ENCODE measurements at places on chromosomes 6 and 20.

DNA sequence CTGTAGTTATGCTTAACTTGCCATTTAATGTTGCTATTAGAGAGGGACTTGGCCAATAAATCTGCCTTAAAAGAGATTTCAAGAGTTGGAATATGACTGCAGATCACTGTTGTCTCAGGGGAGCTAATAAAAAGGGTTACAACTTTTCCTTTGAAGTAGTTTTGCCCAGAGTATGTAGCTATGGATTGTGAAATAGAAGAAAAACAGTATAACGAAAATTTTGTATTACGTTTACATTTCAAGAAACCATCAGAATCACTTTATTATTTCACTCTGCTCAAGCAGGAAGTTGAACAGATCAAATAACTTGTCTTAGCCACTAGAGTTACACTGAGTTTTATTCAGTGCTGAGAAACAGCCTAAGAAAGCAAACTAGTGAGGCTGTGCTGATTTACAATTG lies 3.0 kb upstream of the ZSCAN26 start:
- DNase-seq: no peak

DNA sequence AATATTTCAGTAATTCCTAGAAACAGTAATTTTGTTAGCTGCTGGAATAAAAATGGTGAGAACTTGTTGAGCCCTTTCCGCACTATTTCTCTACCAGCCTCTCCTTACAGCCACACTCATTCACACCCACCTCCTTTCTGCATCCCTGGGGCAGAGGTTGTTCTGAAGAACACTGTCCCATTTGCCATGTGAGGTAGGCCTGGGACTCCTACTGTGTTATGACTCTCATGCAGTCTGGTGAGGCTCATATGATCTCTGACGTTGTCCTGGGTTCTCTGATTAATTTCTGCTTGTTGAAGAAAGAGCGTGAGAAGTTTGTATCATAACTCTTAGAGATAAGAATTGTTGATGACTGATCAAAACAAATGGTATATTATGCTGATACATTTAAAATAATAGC lies 4.1 kb upstream of the KCNQ5 start:
- no peak for DNase-seq

- no peak for DNase-seq
Measured at GRCh38 chr20:4076671-4077070, 61.3 kb upstream of the RNF24 start.

DNA sequence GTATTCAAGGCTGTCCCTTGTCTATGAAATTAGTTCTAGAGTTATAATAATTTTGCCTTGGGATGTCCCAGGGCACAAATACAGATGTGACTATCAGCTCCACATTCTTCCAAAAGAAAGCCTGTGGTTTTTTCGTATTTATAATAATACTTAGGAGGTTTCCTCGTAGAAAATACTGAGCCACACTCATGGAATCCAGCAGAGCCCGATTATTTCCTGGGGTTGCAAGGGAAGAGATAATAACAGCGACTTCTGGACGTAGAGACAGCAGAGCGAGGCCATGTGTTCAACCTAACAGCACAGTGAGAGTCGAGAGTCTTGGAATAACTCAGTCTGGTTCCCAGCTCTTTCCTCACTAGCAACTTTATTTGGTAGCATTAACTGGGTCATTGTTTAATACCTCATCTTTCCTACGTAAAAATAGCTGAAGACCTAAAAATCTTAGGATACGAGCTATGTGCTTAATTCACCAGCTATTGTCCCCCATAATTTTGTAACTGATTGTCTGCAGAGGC lies 21.2 kb downstream of the CD83 start:
- no peak for DNase-seq

GRCh38 chr6:47187113-47187512 lies 122.6 kb downstream of the TNFRSF21 start:
- no peak for DNase-seq

DNA sequence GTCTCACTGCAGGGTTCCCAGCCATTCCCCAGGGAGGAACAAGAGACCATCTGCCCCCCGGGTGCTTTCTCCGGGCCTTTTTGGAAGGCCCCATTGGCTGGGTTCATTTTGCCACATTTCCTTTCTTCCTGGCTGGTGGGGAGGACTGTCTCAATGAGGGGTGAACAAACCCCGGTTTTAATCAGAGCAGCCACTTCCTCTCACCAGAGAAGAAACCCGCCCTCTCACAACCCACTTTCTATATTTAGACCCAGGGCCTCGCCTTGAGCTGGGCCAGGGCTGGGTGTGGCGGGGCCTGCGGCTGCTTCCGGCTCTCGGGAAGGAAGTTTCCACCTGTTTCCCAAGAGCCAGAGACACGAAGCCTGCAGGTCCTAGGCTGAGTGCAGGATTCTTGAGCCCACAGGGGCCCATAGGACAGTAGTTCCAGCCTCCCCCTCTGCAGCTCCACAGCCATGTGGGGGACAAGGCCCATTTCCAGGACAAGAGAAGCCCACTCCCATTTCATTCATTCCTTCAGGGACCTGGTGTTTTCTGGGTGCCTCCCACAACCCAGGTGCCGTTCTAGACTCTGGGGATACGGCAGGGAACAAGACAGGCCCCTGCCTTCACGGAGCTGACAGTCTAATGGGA lies 41.8 kb downstream of the RBM38 start:
- peak; percentile 81 for DNase-seq

- DNase-seq: no peak
Measured at GRCh38 chr6:117559299-117559698, 43.0 kb downstream of the GOPC start.

DNA sequence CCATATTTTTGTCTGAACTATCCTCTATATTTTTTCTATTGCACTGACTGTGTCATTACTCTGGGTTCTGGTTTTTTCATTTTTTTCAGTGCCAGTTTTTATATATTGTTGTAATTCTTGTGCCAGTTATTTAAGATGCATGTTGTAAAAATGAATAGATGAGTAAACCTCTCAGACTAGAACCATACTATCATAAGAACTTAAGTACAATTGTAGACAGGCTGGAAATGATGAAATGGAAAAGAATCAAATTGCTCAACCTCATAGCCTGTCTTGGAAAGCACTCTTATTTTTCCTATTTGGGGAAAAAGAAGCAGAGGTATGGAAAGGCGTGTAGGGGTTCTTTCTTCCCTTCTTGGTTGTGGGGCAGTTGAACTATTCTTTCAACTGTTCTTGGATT lies 30.2 kb downstream of the PANK2 start:
- no peak for DNase-seq

DNA sequence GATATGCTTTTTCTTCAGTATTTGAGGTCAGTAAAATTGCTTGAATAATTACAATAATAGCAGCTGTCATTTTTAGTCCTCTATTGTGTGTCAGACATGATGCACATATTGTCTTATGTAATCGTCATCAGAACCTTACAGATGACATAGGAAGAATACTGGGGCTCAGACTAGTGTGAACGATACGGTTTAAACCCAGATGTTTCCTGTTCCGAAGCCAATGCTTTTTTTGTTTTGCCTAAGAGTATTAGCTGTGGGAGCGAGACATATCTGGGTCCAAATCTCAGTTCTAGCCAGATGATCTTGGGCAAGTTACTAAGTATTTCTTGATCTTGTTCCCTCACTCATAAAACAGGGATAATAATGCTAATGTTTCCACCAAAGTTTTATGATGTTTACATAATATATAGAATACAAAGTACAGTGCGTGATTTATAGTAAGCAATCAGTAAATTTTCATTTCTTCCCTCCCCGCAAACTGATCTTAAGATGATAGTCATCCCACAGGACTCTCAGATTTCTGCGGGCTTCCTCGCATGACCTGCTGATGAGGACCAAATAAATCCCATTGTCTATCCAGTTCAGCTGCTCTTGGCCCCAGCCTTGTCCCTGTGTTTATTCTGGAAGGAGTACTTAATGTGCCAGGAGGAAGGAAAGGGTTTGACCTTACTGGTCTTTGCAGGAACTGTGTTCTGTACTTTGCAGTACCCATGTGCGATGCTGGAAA lies 98.2 kb downstream of the CAP2 start:
- no peak for DNase-seq
